ENCODE measurements at places on chromosomes 12 and 14.

GRCh38 chr12:24360907-24361306 is 411.4 kb upstream of the SOX5 start:
- DNase-seq, result no peak

DNA sequence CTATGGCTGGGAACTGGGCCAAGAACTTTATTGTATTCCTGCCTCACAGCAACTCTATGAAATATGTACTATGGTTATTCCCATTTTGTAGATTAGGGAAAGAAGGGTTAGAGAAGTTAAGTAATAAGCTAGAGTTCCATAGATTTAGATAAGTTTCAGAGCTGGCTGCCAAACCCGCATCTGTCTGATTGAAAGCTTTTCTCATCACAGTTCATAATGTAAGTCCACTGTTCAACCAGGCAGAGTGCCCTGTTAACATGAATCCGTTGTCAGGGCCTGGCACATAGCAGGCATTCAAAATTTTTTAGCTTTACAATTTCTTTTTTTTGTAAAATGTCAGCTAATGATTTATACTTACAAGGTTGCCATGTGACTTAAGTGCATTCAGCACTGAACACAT is 467.3 kb downstream of the NRXN3 start:
- DNase-seq, result no peak

- no peak for DNase-seq
Observed at GRCh38 chr14:105107351-105107750, 42.1 kb upstream of the GPR132 start.

GRCh38 chr12:77722536-77722935 is 108.2 kb upstream of the NAV3 start:
- DNase-seq, result no peak

GRCh38 chr12:27499377-27499776 is 24.6 kb upstream of the PPFIBP1 start:
- DNase-seq, result no peak

GRCh38 chr12:2414810-2415567 is 362.2 kb downstream of the CACNA1C start:
- no peak for DNase-seq

GRCh38 chr12:40552868-40553267 is 139.4 kb upstream of the CNTN1 start:
- no peak for DNase-seq

DNA sequence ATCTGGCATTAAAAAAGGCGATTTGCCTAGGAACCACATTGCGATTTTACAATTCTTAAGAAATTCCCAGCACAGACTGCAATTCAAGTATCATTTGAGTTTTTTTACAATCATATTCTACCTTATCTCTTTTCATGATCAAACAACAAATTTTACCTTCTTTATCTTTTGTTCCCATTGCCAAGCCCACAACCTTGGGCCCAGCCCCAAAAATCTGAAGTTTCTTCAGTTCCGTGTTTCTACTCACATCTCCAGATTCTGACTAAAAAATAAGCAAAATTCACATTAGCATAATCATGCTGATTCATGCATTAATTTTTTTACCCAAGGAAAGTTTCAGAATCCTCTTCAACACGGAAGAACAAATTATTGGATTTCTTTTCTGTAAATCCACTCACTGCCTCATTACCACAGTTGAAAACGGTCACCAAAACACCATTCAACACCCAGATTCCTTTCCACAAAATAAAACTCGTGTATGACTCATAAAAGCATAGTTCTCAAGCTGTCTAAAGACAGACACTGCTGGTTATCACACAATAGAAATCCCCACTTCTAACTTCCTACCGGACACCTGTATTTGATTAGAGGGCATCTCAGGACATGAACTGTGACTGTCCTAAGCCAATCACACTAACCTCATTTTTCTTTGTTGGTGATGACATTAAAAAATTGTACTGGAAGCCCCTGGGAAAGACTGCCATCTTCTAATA is 32.7 kb downstream of the KDM5A start:
- no peak for DNase-seq

DNA sequence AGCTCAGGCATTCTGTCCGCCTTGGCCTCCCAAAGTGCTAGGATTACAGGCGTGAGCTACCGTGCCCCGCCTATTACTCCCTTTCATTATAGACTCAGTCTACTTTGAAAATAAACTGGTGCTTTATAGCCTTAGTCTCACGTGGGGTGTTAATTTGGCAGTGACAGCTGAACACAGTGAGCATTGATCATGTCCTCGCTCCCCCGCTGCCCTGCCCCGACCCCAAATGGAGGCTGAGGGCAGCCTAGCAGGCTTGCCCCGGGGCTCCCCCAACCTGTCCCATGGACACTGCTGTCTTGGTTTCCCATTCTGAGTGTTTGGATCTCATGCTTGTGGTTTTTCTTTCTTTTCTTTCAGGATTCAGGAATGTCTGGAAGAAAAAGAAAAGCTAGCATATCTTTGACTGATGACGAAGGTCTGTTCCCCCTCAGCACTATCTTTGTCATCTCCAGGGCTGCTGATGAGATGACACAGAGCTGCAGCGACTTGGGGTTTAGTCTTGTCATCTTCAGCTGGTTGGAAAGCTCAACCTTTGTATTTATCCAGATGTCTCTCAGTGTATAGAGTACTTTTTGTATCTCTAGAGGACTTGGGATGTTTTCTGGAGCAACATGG is 42.2 kb downstream of the EP400 start:
- DNase-seq, result peak; percentile 17

GRCh38 chr14:69298131-69299071 is 38.4 kb downstream of the GALNT16 start:
- DNase-seq, result peak; percentile 69

DNA sequence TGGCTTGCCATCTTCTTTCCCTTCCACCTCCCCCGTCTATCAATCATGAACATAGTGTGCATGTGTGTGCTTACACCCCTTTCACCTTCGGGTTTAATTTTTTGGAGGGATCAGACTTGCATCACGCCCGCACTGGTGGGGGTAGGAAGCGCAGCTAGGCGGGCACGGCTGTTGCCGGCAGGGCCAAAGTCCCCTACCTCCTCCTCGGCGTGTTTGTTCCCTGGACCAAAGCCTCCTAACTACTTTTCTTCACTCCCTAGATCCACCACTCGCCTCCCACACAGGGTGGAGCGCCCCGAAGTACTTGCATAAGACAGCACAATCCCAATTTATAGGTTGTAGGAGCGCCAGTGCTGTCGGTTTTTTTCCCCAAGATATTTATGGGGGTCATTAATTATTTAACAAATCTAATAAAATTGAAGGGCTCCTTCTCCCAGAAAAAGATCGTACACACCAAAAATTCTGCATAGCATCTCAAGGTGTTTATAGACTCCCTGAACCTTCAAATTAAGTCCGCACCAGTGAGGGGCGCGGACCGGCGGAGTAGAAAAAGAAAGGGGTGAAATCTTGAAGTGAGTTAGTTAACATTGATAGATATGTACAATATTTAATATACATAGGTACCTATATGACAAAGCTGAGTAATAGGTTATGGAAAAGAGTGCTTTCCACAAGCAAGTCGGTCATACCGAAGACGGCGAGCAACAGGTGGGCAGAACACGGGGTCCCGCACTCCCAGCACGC is 717 bp downstream of the PKP2 start:
- DNase-seq, result peak; percentile 51

DNA sequence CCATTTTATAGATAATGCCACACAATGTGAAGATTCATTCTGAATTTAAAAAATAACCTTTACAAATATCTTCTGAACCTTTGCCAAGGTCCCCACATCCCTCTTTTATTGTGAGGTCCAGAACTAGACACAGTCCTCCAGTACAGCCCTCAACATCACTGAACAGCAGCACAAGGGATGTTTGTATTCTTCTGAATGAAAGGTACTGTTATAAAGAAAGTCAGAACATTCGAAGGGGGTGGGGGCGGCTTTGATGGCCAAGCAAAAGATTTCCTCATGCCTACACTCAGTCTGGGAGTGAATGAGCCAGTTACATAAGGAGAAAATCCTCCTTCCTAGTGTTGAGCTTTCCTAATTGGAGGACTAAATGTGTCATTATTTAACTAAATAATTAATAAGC is 77.3 kb downstream of the PPM1A start:
- DNase-seq, result no peak

GRCh38 chr12:2383325-2384028 is 330.7 kb downstream of the CACNA1C start:
- DNase-seq, result no peak
